ENCODE measurements at places on chromosomes 16 and 17. TPM values are rescaled to one million over a fixed set of nuclear protein-coding genes. Genes with fewer than 3 reads are reported as not detected.
A peak's percentile ranks its signal among the peaks of the same experiment; 100 is the strongest.

GRCh38 chr17:13694934-13695333 lies 93.2 kb upstream of the HS3ST3A1 start:
- H3K4me1 ChIP-seq = no peaks in the 10 kb centered on the region
- no peaks in the 10 kb centered on the region for H3K27me3 ChIP-seq
- H3K27ac ChIP-seq = no peak overlapping the region
- no peaks in the 10 kb centered on the region for H3K36me3 ChIP-seq
- no peak overlapping the region for H3K4me3 ChIP-seq

DNA sequence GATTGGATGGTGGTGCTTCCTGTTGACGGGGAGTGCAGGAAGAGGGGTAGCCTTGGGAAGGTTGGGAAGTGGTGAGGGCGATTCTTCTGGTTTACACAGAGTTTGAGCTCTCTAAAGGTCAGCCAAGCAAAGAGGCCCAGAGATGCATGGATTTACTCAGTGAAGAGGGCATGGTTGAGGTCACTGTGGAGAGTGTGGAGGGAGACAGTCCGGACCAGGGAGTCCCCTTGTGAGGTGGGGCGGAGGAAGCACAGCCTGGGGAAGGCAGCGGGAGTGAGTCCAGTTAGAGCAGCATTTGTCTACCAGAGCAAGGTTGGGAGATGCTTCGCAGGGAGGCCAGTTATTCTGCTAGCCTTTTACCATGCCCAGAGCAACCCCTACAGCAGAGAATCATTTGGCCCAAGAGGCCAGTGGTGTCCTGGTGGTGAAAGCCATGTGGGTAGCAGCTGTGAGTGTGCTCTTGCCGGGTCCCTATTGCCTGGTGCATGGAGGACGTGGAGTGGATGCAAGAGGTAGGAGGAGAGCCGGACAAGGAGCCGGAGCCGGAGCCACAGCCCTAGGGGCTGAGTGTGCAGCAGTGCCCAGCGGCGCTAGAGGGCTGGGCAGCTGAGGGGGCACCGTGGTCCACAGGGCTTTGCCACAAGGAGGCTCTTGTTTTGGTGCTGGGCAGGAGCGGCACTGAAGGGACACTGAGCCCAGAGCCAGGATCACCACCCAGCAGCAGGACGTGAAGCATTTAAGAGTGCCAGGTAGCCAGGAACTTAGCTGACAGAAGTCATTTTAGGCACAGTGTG lies 27.7 kb downstream of the PRMT7 start:
- H3K36me3 ChIP-seq = peaks cover 4% of the 10 kb centered on the region
- no peak overlapping the region for H3K4me3 ChIP-seq
- no peaks in the 10 kb centered on the region for H3K4me1 ChIP-seq
- no peak overlapping the region for H3K27ac ChIP-seq

DNA sequence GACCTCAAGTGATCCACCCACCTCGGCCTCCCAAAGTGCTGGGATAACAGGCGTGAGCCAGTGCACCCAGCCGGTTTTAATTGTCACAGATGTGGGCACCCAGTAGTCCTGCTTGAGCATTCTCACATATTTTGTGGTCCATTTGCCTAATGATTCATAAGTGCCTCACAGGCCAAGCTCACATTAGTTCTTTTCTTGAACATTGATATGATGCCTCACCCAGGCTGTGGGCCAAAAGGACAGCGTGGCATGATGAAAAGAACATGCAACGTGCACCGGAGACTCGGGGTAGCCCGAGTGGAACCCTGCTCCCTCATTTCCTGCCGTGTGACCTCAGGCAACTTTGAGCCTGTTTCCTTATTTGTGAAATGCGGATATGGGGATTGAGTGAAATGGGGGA lies 181.9 kb downstream of the SNX29 start:
- H3K4me1 ChIP-seq = no peaks in the 10 kb centered on the region
- no peak overlapping the region for H3K4me3 ChIP-seq
- no peaks in the 10 kb centered on the region for H3K36me3 ChIP-seq
- no peak for DNase-seq
- H3K27me3 ChIP-seq = no peaks in the 10 kb centered on the region
- H3K27ac ChIP-seq = no peak overlapping the region

GRCh38 chr16:30473231-30474073 lies 910 bp downstream of the ITGAL start:
- H3K27ac ChIP-seq = no peak overlapping the region
- DNase-seq = no peak

GRCh38 chr16:4535627-4536108 lies 2.9 kb downstream of the CDIP1 start:
- H3K27ac ChIP-seq = no peak overlapping the region
- H3K4me1 ChIP-seq = peaks cover 5% of the 10 kb centered on the region
- no peaks in the 10 kb centered on the region for H3K27me3 ChIP-seq
- DNase-seq = no peak

GRCh38 chr17:16936536-16937310 lies 35.2 kb downstream of the TNFRSF13B start:
- H3K27me3 ChIP-seq = no peaks in the 10 kb centered on the region
- DNase-seq = no peak
- no peaks in the 10 kb centered on the region for H3K36me3 ChIP-seq
- H3K4me1 ChIP-seq = no peaks in the 10 kb centered on the region

GRCh38 chr17:80737106-80738019 lies 192.7 kb downstream of the RPTOR start:
- no peak for DNase-seq
- no peak overlapping the region for H3K27ac ChIP-seq
- H3K27me3 ChIP-seq = no peaks in the 10 kb centered on the region
- H3K4me3 ChIP-seq = no peak overlapping the region

DNA sequence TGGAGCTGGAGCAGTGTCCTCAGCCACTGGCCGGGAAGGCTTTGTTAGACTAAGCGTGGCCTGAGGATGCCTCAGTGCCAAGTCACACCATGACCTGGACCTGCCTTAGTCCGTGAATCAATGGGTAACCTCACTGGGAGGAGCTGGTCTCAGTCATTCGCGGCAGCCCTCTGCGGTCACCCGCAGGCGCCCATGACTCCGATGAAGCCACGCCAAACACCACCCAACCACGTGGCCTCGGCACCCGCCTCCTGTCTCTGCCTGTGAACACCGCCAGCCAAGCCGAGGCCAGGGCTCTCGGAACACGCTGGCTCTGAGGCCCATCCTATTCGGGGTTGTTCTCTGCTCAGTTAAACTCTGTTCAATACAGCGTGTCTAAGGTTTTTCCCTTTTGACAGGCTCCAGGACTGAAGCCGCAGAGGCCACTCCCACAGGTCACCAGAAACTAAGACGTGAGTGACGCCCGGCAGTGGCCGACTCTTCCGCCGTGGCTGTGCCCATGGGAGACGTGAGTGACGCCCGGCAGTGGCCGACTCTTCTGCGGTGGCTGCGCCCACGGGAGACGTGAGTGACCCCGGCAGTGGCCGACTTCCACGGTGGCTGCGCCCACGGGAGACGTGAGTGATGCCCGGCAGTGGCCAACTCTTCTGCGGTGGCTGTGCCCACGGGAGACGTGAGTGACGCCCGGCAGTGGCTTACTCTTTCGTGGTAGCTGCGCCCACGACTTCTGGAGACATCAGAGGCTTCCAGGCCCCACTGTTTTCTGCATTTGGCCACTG lies 16.8 kb upstream of the PABPN1L start:
- H3K36me3 ChIP-seq = no peaks in the 10 kb centered on the region
- H3K27me3 ChIP-seq = no peaks in the 10 kb centered on the region
- H3K27ac ChIP-seq = no peak overlapping the region

GRCh38 chr17:42886283-42887176 lies 14.1 kb upstream of the G6PC1 start:
- no peak for DNase-seq
- no peak overlapping the region for H3K27ac ChIP-seq
- H3K4me3 ChIP-seq = no peak overlapping the region
- H3K27me3 ChIP-seq = no peaks in the 10 kb centered on the region

GRCh38 chr16:69435977-69436820 lies 11.8 kb downstream of the CYB5B start:
- H3K4me3 ChIP-seq = no peak overlapping the region
- no peaks in the 10 kb centered on the region for H3K27me3 ChIP-seq
- peaks cover 20% of the 10 kb centered on the region for H3K36me3 ChIP-seq
- peak overlapping the region; percentile 52 for H3K27ac ChIP-seq

DNA sequence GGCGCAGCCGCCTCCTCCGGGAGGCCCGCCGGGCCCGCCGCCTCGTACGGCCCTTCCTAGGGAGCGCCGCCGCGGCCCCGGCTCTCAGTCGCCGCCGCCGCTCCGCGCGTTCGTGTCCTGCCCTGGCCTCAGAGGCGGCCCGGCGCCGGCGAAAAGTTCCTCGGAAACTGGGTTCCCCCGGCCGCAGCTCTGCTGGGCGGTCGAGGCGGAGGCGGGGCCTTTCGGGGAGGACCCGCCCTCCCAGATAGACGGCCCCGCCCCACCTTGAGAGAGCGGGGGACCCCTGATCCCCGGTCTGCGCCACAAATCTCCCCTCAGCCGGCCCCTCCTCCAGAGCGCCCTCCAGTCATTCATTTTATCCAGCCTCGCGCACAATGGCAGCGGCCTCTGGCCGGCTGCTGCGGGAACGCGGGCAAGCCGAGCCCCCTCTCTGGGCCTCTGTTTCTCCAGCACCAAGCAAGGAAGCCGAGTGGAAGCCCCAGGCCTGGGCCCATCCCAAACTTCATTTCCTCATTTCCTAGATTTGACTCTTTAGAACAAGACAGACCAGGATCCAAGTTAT lies at the start of gene SREBF1:
TSS of gene SREBF1 (minus strand) at position 169 of the 562 bp plus-strand sequence. CDS start 169 bp downstream, outside the sequence.
- peak within 1 kb of the TSS; percentile 98 for H3K27ac ChIP-seq
- no peaks in the 10 kb centered on the region for H3K27me3 ChIP-seq
- peaks cover 59% of the 10 kb centered on the region for H3K4me1 ChIP-seq
- 0 out of 2 replicates have a peak, but pooled peaks cover 2% of the 10 kb centered on the region for H3K36me3 ChIP-seq

DNA sequence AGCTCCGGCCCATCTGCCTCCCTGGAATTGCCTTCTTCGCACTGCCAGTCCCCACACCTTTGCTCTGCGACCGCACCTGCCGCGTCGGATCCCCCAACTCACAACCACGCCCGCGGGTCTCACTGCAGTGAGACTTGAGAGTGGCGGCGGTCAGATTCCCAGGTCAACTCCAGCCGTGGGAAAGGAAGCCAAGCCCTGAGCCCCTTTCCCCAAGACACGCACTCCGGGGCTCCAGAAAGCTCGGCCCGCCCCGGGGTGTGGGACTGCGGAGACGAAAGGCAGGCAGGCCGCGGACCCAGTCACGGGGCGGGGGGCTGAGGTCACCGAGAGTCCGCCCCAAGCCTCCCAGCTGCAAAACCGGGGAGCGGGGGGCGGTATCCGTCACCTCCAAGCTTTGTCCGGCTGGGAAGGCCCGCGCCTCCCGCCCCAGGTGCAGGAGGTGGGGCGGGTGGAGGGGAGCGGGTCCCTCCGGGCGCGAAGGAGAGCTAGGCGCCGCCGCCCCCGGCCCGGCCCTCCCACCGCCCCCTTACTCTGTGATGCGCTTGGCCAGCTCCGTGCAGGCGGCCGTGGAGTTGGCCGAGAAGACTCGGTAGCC lies 615 bp downstream of the PRPSAP1 start:
- no peak for DNase-seq
- H3K27ac ChIP-seq = peak overlapping the region; percentile 94
- peak overlapping the region; percentile 78 for H3K4me3 ChIP-seq
- H3K4me1 ChIP-seq = peaks cover 16% of the 10 kb centered on the region

- no peaks in the 10 kb centered on the region for H3K4me1 ChIP-seq
- H3K27me3 ChIP-seq = peaks cover 3% of the 10 kb centered on the region
- DNase-seq = no peak
- no peaks in the 10 kb centered on the region for H3K36me3 ChIP-seq
- no peak overlapping the region for H3K27ac ChIP-seq
These were observed 70.7 kb downstream of the C17orf67 start for GRCh38 chr17:56762988-56763387.

GRCh38 chr16:31400191-31400590 lies 7.1 kb downstream of the ITGAD start:
- no peak for DNase-seq
- H3K27ac ChIP-seq = no peak overlapping the region
- H3K36me3 ChIP-seq = peaks cover 2% of the 10 kb centered on the region
- no peak overlapping the region for H3K4me3 ChIP-seq
- no peaks in the 10 kb centered on the region for H3K4me1 ChIP-seq
- H3K27me3 ChIP-seq = no peaks in the 10 kb centered on the region

- no peak overlapping the region for H3K27ac ChIP-seq
- no peak for DNase-seq
- H3K4me3 ChIP-seq = no peak overlapping the region
- H3K27me3 ChIP-seq = peaks cover 14% of the 10 kb centered on the region
These were observed 221.8 kb upstream of the TNRC6C start for GRCh38 chr17:77736721-77737120.

GRCh38 chr17:48126532-48126850 lies 18.9 kb downstream of the SNX11 start:
- peaks cover 13% of the 10 kb centered on the region for H3K4me1 ChIP-seq
- no peaks in the 10 kb centered on the region for H3K27me3 ChIP-seq
- DNase-seq = no peak
- H3K27ac ChIP-seq = no peak overlapping the region

GRCh38 chr17:50618941-50619340 lies 15.7 kb upstream of the ABCC3 start:
- no peaks in the 10 kb centered on the region for H3K36me3 ChIP-seq
- no peaks in the 10 kb centered on the region for H3K27me3 ChIP-seq
- peaks cover 6% of the 10 kb centered on the region for H3K4me1 ChIP-seq
- DNase-seq = no peak

GRCh38 chr16:50121721-50122445 lies 31.2 kb upstream of the TENT4B start:
- H3K4me1 ChIP-seq = no peaks in the 10 kb centered on the region
- H3K27me3 ChIP-seq = no peaks in the 10 kb centered on the region
- DNase-seq = no peak
- no peaks in the 10 kb centered on the region for H3K36me3 ChIP-seq
- no peak overlapping the region for H3K4me3 ChIP-seq

DNA sequence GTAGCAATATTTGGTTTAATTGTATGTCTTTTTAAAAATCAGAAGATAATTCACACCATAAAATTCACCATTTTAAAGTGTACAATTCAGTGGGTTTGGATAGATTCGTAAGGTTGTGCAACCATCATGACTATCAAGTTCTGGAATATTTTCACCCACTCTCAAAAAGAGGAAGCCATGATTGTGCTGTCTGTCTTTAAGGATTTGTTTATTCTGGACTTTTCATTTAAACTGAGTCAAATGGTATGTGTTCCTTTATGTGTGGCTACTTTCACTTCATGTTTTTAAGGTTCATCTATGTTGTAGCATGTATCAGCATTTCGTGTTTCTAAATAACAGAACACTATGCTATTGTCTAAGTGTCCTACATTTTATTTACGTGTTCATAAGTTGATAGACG lies 68.1 kb upstream of the CPHXL start:
- no peaks in the 10 kb centered on the region for H3K36me3 ChIP-seq
- no peak overlapping the region for H3K4me3 ChIP-seq
- no peak for DNase-seq
- H3K4me1 ChIP-seq = no peaks in the 10 kb centered on the region
- no peaks in the 10 kb centered on the region for H3K27me3 ChIP-seq

DNAH17 gene
- total RNA-seq = 0.18 TPM

MT1G gene
- 2.2 TPM for total RNA-seq

RNF213 gene
- total RNA-seq = 230 TPM

ZNF624 gene
- total RNA-seq = 3.9 TPM

TM4SF5 gene
- not detected for total RNA-seq

TAT gene
- 0.49 TPM for total RNA-seq

MT4 gene
- not detected for total RNA-seq

SLC4A1 gene
- not detected for total RNA-seq

PRR29 gene
- total RNA-seq = 0.10 TPM

ZNF276 gene
- 19.9 TPM for total RNA-seq

HS3ST4 gene
- total RNA-seq = not detected

All from Panc1 (cell line).